ENCODE measurements at places on chromosomes 3 and 15.

GRCh38 chr15:60520825-60521368, 42.0 kb upstream of the ICE2 start:
- DNase-seq, result no peak

DNA sequence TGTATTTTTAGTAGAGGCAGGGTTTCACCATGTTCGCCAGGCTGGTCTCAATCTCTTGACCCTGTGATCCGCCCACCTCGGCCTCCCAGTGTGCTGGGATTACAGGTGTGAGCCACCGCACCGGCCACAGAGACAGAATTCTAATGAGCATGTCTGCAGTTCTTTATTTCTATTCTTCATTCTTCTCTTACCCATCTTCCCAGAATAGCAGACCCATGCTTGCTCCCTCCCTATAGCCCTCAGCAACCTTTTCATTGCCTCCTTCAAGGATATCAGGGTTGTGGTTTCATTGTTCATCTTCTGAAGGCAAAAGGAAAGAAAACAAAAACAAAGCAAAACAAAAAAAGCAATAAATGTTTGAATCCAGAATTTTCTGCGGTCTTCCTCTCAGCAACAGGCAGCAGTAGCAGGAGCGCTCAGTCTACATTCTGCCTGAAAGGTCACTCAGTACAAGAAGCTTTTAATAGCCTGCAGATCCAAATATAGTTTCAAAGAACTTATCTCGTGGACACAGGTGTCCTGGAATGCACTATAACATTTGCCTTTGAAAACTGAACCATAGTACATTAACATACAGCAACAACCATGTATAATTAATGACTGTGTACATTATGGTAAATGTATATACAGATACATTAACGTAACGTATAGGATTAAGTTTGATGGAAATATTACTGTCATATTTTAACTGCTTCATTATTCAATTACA, at the start of gene SMCO1:
Gene SMCO1 (minus strand): TSS at position 434 of the 709 bp plus-strand sequence. CDS start 137 bp downstream, at position 297.
- no peak for DNase-seq

DNA sequence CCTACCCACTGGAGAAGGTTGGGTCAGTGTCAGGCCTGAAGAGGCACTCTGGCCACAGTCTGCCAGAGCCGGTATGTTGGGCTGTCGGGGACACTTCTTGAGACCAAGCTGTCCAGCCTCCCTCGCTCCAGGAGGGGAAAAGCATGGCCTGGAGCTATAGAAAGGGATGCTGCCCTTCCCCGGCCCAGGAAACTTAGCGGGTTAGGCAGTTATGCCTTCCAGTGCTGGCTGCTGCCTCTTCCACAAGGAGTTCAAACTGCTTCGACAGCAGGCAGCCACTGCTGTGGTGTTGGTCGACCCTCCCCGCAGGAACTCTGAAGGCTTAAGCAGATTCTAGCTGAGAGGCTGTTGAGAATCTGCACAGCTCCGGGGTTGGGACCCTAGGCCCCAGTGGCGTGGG, 819.4 kb downstream of the DIPK2A start:
- no peak for DNase-seq

- no peak for DNase-seq
Observed at GRCh38 chr3:80898211-80898610, 863.2 kb downstream of the GBE1 start.
